Stimulated activated CD8-positive, alpha-beta memory T cell treated with anti-CD3 and anti-CD28 coated beads, Interleukin-7, amount 100 ng/mL, for 4 hours (primary cell): ENCODE measurements at places on chromosomes 6 and 20.

GRCh38 chr6:111680015-111680712 lies 74.5 kb upstream of the TRAF3IP2 start:
- no peak for DNase-seq

GRCh38 chr20:46277602-46278001 lies 30.7 kb downstream of the CDH22 start:
- no peak for DNase-seq

DNA sequence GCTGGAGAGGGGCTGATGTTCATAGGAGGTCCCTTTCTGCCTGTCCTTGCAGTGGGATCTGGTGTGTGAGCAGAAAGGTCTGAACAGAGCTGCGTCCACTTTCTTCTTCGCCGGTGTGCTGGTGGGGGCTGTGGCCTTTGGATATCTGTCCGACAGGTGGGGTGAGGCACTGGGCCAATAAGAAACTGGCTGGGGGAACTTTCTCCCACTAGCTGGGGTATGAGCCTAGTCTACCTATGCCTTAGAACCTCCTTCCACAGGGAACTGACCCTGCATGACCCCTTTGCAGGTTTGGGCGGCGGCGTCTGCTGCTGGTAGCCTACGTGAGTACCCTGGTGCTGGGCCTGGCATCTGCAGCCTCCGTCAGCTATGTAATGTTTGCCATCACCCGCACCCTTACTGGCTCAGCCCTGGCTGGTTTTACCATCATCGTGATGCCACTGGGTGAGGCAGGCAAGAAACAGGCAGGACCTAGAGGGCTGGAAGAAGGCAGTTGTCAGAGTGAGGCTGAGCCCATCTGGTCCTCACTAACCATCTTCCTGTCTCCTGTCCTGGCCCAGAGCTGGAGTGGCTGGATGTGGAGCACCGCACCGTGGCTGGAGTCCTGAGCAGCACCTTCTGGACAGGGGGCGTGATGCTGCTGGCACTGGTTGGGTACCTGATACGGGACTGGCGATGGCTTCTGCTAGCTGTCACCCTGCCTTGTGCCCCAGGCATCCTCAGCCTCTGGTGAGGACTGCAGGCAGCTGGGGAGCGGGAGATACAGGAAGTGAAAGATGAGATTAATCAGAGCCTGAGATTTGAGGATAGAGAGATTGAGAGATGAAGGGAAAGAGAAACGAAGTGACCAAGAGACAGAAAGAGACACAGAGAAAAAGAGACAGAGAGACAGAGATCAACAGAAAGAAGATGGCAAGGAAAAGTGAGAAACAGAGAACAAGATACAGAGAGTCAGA lies 1.6 kb downstream of the SLC22A7 start:
- no peak for DNase-seq

- DNase-seq: no peak
Observed at GRCh38 chr6:157832250-157832967, 9.4 kb downstream of the SNX9 start.

DNA sequence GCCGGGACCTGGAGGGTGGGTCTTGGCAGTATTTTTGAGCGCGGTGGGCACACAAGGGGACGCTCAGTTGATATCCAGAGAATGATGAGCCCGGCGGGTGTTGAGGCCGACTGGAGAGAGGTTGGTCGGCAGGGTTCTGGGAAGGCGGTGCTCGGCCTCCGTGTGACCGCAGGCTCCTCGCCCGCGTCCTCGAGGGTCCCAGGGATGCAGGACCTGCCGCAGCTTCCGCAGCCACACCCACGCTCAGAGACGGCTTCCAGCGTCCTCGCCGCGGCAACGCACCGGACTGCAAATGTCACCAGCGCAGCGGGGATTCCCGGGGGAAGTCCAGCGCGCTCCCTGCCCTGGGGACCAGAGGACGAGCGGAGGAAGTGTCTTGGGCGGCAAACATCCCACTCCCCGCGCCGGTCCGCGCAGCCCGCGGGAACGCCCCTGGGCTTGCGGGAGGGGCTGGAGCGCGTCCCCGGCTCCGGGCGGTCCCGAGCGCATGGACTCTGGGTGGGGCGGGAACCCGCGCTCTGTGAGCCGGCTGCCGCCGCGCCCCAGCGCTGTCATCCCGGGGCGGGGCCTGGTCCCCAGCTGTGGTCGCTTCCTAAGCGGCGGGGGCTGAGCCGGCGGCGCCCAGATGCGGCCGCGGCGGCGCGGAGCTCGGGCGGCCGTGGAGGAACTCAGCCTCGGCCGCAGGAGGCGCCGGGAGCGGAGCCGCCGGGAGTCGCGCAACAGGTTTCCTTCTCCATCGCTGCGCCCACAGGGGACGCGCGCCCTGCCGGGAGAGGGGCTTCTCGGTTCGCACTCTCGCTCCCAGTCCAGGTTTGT lies at the start of gene STX11:
STX11 (plus strand) TSS at position 624 of the 816 bp plus-strand sequence. CDS start 36,111 bp downstream, outside the sequence.
- DNase-seq: peak; percentile 57

DNA sequence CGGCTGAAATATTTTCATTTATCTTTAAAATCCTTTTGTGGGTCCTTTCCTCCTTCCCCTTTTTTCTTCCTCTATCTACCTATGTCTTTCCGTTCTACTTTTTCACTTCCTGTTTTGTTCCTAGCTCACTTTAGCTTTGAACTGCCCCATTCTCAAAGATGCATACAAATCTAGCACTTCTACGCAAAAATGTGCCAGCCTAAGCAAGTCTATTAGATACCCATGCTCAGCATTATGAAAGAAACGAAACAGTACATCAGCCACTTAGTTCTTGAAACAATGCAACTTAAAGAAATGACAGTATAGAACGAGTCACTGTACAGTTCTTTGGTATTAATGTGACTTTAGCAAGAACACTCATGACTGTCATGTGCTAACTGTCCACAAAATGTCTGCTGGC lies 47.3 kb upstream of the MARCKS start:
- DNase-seq: no peak

GRCh38 chr6:158328952-158329351 lies 16.7 kb downstream of the TULP4 start:
- DNase-seq: no peak

GRCh38 chr20:16501301-16501700 lies 71.9 kb downstream of the KIF16B start:
- no peak for DNase-seq

DNA sequence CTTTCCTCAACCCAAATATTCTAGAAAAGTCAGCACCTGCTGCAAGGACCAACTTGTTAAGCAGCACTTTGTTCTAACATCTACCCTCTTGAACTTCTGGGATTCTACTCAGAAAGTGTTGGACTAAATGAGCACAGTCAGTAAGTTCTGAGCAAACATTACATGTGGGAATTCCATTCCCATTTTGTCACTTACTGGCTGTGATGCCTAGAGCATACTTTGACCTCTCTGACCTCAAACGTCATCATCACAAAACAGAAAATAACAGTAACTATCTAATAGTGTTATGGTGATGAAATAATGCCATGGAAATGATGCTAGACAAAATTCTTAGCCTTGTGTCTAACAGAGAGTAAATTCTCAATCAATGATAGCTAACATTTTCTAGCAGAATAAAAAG lies 829.4 kb downstream of the EPHA7 start:
- DNase-seq: no peak

- no peak for DNase-seq
Observed at GRCh38 chr20:38355161-38356012, 9.1 kb downstream of the LBP start.

DNA sequence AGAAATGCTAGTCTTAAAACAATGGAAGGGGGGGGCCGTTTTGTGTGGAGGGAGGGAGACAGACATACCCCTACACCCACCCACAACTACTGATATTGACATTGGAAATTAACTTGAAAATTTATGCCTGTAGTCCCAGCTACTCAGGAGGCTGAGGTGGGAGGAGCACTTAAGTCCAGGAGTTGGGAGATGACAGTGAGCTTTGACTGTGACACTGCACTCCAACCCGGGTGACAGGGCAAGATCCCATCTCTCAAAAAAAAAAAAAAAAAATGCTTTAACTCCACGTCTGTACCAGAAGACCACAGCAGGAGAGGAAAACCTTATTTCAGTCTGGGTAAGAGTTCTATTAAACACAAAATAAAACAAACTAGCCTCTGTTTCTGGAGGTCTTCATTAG lies 2.2 kb downstream of the TBC1D20 start:
- DNase-seq: no peak

DNA sequence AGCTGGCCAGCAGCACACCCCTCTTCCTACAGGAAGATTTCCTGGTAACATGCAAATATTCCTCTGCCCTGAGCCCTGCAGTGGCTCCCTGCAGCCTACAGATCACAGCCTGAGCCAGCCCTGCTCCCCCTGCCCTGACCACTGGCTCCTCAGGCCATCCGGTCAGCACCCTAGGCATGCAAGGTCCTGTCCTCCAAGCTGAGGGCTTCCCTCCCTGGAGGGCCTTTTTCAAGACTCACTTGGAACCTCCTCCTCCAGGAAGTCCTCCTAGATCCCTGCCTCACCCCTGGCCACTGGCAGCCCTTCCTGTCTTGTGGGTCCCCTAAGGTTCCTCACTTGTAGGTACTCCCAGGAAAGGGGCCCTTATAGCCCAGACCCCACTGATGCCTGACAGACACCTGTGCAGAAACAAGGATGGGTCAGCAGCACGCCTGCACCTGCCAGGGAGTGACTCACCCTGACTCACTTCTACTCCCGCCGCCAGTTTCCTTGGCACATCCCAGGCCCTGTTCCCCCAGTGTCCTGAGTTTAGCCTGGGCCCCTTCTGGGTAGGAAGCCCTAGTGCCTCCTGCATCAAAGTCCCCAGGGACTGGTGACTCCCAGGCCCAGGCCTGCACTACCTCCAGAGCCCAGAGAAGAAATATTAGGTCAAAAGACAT lies 3.2 kb downstream of the SLC4A11 start:
- DNase-seq: no peak

- DNase-seq: no peak
Observed at GRCh38 chr20:7772371-7772770, 167.9 kb downstream of the HAO1 start.

- no peak for DNase-seq
Observed at GRCh38 chr20:35674921-35675320, 10.2 kb upstream of the CPNE1 start.

DNA sequence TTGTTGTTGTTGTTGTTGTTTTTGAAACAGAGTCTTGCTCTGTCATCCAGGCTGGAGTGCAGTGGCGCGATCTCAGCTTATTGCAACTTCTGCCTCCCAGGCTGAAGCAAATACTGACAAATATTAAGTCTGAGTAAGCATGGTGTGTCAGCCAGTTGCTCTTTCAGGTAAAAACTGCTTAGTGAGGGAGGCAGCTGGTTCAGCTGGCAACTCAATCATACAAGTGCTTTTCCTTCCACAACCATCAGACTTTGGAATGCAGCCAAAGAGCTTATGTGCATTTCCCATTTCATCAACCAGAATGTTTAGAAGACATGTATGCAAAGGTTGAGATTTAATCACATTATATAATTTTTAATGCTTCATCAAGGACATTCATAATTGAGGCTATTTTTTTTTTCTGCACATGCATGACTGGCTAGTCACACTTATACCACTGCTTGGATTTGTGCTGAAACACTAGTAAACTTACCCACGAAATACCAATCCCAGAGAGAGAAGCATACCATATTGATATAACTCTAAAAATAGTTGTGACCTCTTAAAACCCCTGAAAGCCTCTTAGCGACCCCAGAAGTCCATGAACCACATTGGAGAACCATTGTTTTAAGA lies 56.0 kb downstream of the CLIC5 start:
- no peak for DNase-seq

- no peak for DNase-seq
Observed at GRCh38 chr6:131763749-131764148, 44.1 kb upstream of the ENPP1 start.

GRCh38 chr20:37346236-37346534 lies 245 bp downstream of the SRC start:
- no peak for DNase-seq

- DNase-seq: no peak
Observed at GRCh38 chr6:146910611-146911010, 293.6 kb upstream of the STXBP5 start.

DNA sequence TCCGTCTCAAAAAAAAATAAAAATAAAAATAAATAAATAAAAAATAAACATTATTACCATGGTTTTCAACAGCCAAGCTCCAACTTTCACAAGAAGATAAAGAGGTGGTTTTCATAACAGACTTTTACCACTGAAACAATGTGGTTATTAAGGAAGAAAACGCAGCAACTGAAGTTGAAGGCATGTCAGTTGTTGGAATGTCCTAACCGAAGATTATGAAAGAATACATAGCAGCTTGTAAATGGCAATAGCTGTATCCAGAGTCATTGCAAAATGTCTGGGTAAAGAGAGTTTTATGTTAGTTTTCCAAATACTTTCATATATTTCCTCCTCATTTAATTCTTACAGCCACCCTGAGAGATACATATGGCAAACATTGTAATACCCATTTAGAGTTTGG lies 161.6 kb upstream of the MARCKS start:
- DNase-seq: no peak

GRCh38 chr20:51456511-51457509 lies 85.7 kb downstream of the NFATC2 start:
- no peak for DNase-seq

DNA sequence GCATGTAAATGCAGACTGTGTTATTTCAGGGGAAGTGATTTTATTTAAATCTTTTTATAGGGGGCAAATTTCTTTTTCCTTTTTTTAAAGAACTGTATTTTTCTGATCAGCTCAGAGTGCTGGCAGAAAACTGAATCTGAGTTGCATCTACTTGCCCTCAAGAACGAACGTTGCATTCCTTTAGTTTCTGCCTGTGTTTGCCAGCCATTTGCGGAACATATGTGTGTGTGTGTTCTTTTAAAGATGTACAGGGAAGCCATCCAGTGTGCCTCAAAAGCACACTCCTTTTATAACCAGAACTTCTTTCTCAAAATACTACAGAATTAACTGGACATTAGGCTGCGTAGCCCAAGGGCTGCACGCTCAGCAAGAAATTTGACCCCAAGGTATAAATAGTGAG lies 25.8 kb upstream of the INSM1 start:
- no peak for DNase-seq

DNA sequence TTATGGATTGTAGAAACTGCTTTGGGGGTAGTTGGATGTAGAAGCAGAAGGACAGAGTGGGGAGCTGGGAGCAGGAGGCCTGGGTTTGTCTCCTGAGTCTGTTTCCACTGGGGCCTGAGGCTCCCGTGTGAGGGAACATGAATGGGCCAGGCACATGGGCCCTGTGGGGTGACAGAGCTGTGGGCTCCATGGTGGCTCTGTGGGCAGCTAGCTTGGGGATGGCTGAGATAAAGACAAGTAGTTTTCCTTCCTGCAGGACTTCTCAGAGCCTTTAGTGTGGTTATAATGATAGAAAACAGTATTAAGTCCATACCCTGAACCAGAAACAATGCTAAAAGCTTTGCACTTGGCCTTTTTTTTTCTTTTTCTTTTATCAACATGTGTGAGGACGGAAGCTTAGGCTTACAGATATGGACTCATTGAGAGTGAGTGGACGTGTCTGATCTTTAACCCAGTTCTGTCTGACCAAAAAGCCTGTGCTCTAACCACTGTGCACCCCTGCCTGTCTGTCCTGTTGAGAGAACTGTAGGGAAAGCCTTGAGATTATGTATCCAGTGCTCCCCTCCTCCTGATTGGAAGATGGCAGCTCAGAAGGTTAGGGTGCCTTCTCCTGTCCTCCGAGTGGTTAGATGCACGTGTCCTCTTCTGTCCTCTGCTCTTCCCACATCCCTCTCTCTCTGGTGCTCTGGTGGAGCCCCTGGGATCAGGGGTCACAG lies 98.3 kb downstream of the CDH26 start:
- DNase-seq: no peak

- DNase-seq: no peak
Observed at GRCh38 chr6:20202699-20203302, 9.5 kb downstream of the MBOAT1 start.
